ENCODE measurements at places on chromosomes 1 and 21.

DNA sequence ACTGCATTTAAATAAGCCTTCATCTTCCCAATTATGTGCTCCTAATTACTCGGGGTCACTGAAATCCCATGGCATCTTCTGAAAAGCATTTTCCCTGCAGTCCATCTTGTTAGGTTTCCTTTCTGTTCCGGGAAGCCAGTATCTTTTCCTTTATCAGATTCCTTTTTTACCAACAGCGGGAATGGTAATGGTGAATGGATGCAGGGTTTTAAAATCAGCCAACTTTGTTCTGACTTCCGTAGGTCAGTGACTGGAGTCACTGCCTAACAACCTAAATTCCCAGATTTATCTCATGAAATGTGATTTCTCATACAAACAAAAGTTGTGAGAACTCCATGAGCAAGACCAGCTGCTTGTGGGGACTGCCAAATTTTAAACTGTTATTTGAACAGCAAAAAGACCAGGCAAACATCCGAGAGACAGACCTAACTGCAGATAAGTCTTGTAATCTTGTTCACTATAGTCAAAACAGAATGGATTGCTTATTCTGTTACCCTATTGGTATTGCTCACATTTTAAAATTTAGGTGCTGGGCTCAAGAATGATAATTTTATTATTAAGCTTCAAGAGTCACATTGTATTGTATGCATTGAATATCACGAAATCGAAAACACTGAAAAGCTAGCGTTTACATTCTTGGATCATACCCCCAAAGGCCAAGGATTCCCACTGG, 1.2 kb upstream of the RWDD3 start:
- DNase-seq: no peak

GRCh38 chr1:180722586-180722985, 90.8 kb downstream of the XPR1 start:
- no peak for DNase-seq

DNA sequence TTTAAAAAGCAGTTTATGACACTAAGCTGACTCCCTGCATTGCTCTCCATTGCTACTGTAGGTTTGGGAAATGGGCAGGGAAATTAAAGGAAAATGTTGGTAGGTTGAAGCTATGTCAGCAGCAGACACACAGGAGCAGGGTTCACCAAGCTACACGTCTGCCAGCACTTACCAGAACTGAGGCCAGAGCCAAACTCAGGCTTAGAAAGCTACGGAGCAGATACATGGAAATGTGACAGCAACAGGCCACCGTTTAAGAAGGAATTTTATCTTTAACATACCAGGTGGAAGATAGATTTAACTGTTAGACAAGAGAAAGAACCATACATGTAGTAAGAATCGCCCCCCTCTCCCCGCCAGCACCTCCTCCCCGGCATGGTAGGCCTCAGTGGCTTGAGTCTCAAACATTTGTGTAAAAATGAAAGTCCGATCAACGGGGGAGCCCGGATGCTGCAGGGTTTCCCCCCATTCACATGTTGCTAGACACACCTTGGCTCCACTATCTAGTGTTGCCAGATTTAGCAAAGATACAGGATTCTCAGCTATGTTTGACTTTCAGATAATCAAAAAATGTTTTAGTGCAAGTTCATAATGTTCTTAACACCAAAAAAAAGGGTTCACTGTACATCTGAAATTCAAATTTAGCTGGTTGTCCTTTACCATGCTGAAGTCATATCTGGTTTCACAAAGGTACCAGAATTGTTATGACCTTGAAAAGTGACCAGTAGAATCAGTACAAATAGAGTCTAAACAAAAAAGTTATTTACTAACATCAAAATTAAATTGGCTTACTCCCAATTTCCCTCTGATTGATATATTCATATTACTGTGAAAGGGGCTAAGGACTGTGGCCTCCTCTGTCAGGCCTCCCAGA, 6.7 kb downstream of the OR2T11 start:
- no peak for DNase-seq

DNA sequence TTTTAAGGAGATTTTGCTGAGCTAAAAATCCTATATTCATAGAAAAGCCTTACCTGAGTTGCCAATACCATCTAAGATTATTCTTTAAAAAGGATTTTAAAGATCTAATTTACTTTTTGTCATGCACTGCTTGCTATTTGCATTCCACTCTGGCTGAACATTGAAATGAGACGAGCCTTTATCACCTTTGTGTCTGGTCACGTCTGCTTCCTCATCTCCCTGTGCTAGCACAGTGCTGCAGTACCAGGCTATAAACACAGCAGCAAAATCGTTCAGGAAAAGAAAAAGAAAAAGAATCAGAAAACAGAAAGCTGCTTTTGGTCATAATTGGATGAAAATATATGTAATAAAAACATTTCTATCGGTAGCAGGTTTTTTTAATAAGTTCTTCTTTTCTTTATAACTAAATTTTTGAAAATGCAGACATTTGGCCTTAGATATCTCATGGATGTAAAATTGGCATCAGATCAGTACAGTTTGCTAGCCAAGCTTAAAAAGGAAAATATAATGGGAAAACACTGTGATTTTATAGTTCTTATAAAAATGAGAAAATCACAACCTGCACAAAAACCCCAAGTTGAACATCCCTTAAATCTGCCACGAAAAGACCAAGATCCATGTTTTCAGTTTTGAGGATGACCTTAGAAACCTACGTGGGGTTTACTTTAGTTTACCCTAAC, 735.7 kb upstream of the CXADR start:
- no peak for DNase-seq

DNA sequence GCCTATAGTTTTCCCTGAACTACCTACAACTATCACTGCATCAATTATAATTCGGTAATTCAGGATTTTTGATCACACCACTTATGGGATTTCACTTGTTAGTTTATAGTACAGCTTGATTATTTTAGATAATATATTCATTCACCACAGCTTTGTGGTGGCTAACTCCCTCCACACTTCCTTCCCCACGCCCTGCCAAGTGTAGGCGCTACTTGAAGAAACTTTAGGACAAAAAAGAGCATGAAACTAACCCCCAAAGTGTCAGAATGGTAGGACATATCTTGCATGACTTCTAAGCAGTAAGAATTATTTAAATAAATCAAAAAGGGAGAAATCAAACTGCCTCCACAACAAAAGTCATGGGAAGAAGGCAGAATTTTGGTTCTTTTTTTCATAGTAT, 70.1 kb downstream of the LHX9 start:
- DNase-seq: no peak

DNA sequence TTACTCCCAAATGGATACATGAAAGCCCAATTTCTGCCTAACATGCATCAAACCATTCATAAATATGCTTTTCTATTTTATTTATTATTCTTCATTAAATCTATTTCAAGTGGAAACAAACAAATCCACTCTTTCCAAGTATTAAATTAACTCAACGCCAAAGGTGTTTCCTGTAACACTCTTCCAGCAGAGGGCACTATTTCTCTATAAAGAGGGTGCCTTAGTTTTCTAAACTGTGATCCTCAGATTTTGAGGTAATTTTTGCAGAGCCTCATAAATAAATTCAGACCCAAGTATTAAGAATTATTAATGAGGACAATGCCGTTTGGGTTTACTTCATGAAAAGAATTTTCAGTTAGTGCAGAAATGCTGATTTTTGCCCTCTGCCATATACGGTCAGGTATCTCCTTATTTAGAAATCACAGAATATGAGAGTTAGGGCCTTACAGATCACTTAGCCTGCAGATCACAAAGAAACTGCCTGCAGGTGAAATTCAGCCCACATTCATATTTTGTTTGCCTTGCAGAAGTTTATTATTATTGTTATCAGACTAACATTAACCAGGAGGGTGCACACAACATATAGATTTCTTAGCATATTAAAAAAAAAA, 40.1 kb upstream of the MYSM1 start:
- DNase-seq: no peak

GRCh38 chr1:78301141-78301540, 189.6 kb upstream of the PTGFR start:
- DNase-seq: no peak

DNA sequence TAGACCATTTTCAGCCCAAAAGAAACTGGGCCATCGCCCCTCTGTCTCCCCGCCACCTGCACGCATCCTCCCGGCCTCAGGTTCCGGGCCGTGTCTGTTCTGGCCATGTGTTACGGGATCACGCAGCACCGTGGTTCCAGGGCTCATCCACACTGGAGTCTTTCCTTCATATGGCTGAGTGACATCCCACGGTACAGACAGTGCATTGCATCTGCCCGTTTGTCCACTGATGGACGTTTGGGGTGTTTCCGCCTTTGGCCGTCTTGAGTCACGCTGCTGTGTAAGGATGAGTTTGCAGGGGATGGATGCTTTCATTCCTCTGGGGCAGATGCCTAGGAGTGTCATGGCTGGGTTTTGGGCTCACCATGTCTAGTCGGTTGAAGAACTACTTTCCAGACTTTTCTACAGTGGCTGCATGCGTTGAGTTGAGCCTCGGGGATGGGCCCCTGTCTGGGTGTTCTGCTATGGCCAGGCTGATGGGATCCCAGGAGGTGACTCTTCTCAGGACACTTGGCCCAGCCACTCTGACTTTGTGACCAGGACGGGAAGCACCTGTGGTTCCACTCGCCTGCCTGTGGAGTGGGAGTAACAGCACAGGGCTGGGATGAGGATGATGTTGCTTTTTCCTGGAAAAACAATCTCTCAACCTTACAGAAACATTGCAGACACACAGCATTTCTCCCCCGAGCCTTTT, 16.8 kb downstream of the RRP1 start:
- DNase-seq: no peak

DNA sequence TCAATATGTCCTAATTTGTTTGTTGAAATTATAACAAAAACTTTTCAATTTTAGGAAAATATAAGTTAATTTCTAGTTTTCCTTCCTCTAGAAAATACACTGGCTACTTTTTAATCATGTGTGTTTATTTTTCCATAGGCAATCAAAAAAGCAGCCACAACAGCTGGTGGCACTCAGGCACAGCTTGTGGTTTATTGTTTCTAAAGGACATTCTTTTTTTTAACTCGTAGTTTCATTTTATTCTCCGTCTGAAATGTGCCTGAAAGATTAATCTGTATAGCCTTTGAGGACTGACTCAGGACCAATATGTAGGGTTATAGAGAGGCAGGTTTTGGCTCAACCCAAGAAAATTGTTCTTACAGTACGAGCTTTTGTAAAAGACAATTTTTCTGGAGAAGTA, 20.7 kb upstream of the STX12 start:
- DNase-seq: no peak

DNA sequence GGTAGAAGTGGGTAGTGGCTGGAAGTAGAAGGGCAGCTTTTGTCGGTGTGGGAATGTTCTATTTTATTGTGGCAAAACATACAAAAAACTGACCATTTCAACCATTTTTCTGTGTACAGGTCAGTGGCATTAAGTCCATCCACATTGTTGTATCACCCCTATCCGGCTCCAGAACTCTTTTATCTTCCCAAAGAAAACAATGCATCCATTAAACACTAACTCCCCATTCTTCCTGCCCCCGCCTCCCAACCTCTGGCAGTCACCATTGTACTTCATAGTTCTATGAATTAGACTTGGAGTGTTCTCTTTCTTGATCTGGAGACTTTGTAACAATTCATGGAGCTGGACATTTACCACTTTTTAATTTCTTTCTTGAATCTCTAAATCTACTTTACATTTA, 55.7 kb downstream of the DEGS1 start:
- DNase-seq: no peak

- DNase-seq: peak; percentile 58
Observed at GRCh38 chr1:246117066-246117791, 389.9 kb downstream of the SMYD3 start.

DNA sequence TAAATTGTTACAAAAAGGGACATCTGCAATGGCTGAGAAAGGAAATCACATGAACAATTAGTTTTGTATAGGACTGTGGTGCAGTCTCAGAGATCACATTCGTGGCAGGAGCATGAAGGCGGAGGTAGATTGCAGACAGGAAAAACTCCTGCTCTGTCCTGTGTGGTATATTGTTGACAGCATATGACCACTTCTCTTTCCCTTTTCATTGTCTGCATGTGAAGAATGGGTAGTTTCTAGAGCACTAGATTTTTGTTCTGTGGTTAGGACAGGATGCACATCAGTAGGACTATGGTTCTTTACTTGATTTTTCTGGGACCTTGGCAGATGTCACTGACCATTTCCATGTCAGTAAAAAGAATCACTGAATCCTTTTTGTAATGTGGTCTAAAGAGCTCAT, 625.9 kb upstream of the PKN2 start:
- no peak for DNase-seq

GRCh38 chr1:153985341-153985912, 712 bp downstream of the RAB13 start:
- DNase-seq: peak; percentile 42

GRCh38 chr1:109975718-109976117, 8.8 kb upstream of the AHCYL1 start:
- no peak for DNase-seq

DNA sequence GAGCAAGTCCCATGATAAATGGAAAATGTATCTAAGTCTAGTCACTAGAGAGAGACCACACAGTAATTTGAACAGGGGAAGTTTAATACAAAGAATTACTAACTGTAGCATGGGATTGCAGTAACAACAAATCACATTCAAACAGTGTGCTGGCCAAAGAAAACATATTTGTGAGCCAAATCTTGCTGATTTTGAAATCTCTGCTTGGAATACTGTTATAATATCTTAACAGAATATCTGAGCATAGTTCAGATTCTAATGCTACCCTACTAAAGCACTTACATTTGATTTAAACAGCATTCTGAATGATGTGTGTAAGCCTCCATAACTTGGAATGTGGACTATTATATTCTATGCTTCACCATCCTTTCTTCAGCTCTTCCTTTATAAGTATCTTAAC, 270.0 kb upstream of the BRINP3 start:
- DNase-seq: no peak

GRCh38 chr1:164842870-164843269, 283.9 kb downstream of the PBX1 start:
- DNase-seq: no peak

DNA sequence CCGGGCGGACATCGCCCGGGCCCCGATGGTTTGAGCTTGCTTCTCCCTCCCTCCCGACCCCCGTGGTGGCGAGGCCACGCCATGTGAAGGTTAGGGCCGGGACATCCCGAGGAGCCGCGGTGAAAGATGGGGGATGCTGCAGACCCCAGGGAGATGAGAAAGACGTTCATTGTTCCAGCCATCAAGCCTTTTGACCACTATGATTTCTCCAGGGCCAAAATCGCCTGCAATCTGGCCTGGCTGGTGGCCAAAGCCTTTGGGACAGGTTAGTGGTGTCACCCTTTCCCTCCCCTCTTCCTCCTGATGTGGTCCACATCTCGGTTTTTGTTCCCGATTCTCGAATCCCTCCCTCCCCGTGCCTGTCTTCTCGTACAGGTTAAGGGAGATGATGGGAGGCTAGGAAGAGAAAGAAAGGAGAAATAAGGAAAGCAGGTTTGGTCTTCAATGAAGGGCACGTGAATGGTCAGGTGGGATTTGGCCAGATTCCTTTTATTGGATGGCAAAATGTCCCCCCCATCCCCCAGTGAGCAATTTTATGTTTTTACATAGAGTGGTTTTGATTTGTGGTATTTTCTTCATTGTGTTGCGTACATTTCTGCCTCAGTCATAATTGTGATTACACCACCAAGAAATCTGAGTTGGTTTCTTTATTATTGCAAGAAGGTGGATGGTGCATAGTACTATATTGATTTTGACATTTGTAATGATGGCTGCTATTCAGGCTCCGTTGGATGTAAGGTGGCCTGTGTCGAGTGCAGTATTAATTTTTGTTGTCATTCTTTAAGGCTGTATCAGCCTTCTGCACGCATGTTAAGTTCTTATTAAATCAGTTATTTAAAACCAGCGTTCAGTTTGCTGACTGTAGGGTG, 1.2 kb downstream of the CAMSAP2 start:
- DNase-seq: no peak
